Smooth muscle cell of the pulmonary artery (primary cell): ENCODE measurements at places on chromosomes 1 and 21. TPM values are rescaled to one million over a fixed set of nuclear protein-coding genes. Genes with fewer than 3 reads are reported as not detected.

Gene SHE
- 0.07 TPM in 2 replicates for total RNA-seq

Gene LYPD8
- total RNA-seq = 0.10 TPM in 1 of 2 replicates, not detected in the other

Gene TRIM58
- total RNA-seq = 0.07 and 0.13 TPM in 2 replicates

Gene BACE2
- total RNA-seq = 120 and 146 TPM in 2 replicates

Gene LCE3E
- total RNA-seq = not detected in 2 replicates

Gene SMAP2
- 17.3 and 24.0 TPM in 2 replicates for total RNA-seq

Gene VHLL
- 0.13 and 0.92 TPM in 2 replicates for total RNA-seq

Gene MPL
- total RNA-seq = not detected in 2 replicates

Gene PODN
- 16.0 and 20.9 TPM in 2 replicates for total RNA-seq

Gene SDC3
- total RNA-seq = 37.6 and 65.2 TPM in 2 replicates

Gene TUFT1
- total RNA-seq = 3.5 and 10.5 TPM in 2 replicates

Gene NPR1
- total RNA-seq = 1.0 and 1.2 TPM in 2 replicates

Gene TMEM52
- 0.20 and 0.43 TPM in 2 replicates for total RNA-seq

Gene XKR8
- total RNA-seq = 5.5 and 6.3 TPM in 2 replicates

Gene NGF
- total RNA-seq = 6.6 and 8.8 TPM in 2 replicates

Gene INTS3
- 45.5 and 46.9 TPM in 2 replicates for total RNA-seq

Gene NBPF10
- 2.8 and 4.7 TPM in 2 replicates for total RNA-seq

Gene LHX8
- total RNA-seq = not detected in 2 replicates

Gene SZT2
- total RNA-seq = 42.6 and 43.3 TPM in 2 replicates
